ENCODE measurements at places on chromosomes 1 and 21.

GRCh38 chr1:241782396-241782795 lies 65.6 kb upstream of the EXO1 start:
- no peak for DNase-seq

DNA sequence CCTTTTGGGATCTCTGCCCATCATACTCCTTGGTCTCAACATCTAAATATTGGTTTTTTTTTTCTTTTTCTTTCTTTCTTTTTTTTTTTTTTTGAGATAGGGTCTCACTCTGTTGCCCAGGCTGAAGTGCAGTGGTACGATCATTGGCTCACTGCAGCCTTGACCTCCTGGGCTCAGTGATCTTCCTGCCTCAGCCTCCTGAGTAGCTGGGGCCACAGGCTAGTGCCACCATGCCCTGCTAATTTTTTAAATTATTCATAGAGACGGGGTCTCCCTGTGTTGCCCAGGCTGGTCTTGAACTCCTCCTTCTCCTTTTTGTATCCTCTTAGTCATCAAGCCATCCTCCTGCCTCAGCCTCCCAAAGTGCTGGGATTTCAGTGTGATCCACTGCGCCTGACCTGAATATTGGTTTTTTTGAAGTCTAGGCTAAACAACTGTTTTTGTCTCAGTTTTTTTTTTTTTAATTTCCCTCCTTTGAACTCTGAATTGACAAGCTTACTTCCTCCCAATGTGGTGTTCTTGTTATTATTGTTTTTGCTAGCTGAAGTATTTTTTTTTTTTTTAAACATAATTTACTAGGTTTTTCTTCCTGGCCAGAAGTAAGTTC lies 30.9 kb downstream of the MAPKAPK2 start:
- no peak for DNase-seq

DNA sequence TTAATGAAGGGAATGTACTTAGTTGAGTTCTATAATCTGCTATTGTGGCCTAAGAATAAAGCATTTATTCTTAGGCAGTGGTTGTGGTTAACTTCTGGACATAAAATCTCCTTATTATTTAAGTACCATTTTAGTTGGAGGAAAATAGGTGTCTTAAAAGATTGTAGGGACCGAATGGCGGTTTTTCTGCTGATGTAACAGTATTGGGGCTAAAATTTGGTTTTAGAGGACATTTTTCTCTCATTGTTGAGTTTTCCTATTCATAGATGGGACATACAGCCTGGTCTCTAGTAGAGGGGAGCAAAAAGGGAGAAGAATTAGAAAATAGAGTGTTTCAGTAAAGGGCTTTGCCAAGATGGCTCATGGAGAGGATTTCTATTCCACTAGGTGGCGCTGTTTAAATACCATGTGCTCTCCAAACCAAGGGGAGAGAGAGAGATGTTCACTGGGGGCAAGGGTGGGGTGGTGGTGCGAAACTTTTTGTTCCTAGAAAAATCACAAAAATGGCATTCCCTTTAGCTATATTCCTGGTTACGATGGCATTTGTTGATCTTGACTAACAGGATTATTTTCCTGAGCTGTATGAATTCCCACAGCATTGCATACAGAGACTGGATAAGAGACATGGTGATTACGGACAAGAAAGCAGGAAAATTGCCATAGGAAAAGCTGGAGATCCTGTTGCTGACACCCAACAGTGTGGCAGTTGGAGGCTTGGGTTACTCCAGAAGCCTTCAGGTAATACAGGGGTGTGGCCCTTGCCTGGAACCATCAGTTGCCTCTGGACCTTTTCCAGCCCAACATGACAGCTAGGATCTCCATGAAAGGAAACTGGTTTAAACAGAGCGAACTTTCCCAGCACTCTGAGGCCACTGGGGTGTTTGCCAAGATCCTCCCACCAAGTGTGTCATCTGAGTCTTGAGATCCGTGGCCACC lies 18.2 kb upstream of the FCGR2A start:
- DNase-seq = peak; percentile 42

GRCh38 chr1:208837242-208837641 lies 593.1 kb upstream of the PLXNA2 start:
- DNase-seq = no peak

DNA sequence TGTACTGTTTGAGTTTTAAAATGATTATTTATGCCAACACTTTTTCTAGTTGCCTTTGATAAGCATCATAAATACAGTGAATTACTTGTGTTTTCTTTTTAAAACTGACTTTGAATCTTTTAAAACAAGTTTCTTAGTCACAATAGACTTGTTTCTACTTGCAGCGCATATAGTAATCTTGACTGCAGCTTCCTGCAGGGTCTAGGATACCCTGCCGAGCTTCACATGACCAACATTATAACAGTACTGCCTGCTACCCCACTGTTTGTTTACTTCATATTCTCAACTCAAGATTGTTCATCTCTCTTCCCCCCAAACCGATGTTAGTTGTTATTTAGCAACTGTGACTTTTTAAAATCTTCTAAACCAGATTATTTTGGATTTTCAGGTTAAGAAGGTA lies 751.3 kb upstream of the NEGR1 start:
- no peak for DNase-seq

DNA sequence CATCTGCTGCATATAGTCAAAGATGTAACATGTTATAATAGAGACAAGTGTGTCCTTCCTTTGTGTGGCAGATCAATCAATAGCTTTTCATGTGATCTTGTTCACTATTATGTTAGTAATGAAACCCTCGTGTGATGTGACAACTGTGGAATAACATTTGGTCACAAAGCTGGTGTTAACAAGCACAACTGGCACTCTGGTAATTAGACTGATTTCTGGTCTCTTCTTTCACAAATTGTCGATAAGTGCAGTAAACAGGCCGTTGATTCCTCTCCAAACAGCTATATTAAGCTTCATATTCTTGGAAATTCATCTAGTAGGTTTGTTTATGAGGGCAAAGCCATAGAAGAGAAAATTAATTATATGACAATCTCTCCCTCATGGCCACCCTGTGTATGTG lies 616.7 kb upstream of the PTBP2 start:
- DNase-seq = no peak

- DNase-seq = no peak
These were observed 22.8 kb downstream of the AKT3 start for GRCh38 chr1:243827206-243827605.

DNA sequence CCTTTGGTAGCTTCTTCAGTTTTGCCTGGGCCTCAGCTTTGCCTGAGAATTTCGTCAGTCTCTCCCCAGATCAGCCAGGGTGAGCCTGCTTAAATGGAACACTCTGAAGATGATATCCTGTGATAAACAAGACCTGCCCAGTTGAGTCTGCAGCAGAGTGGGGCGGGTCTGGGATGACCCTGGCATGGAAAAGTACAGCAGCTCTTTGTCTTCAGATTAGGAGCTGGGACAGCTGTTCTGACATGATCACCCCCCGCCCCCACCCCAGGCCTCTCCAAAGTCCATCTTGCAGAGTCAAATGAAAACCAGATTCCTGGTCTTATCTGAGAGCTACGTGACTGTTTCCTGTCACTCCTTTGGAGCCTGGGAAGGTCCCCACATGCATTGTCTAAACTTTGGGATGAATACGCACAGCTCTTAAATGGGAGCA lies 2.2 kb upstream of the TMEM51 start:
- DNase-seq = no peak

- no peak for DNase-seq
These were observed 30.3 kb upstream of the RLF start for GRCh38 chr1:40130892-40131291.

DNA sequence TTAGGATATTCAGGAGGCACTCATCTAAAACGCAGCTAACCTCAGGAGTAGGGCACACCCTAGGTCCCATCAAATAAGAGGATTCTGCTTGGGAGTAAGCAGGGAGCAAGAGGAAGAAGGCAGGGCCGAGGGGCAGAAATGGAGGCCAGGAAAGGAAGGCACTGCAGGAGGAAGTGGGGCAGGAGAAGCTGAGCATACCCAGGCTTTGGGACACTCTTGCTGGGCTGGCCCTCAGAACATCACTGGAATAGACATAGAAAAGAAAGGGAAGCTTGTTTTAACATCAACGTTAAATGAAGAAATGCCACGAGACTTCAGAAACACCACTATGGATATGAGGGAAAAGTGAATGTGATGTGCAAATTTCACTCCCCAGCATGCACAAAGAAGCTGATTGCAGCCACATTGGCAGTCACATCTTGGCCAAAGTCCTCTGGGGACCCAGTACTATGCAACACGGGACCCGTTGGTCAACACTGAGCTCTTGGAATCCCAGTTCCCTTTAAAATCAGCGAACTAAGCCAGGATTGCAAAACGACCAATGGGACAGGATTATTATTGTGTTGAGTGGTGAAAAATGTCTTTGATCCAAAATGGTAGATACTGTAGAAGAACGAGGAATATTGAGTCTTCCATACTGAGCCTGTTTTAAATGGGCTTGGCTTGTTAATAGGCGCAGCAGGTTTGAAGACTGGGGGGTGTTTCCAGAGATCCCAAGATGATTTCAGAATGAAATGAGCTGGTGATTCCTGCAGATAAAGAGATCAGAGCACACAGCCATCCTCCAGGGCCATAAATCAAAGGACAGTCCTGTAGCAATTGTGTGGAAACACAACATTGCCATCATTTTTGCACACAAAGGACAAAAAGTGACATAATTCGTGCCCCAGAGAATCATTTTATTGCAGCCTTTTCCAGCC lies 152.4 kb downstream of the TOMM20 start:
- DNase-seq = peak; percentile 52

- DNase-seq = no peak
These were observed 160.3 kb downstream of the TGFBR3 start for GRCh38 chr1:91725618-91725988.

GRCh38 chr1:119539636-119540035 lies 32.6 kb downstream of the HSD3B1 start:
- no peak for DNase-seq

DNA sequence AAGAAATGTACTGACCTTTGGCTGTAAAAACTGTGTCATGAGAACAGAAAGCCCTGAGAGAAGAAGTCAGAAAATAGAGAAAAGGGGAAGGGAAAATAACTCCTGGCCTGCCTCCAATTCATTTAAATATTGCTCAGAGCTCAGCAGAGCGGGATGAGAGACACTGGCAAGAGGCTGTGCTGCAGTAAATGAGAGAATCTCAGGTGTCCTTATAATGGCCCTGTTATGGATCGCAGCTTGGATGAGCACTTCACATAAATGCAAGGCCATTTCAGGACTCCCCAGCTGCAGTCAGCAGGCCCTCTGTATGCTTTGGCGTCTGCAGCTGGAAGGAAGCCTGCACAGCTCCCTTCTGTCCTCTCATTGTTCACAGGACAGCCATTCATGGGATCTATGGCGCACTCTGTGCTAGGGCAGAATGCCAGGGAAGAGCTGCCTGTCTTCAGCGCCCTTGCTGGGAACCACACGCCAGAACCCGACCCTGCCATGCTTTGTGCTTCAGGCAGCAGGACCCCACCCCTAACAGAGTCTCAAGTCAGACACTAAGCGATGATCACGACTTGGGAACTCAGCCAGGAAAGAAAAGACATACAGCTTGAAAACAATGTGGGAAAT lies 20.7 kb upstream of the ABCB10 start:
- peak; percentile 10 for DNase-seq

- DNase-seq = no peak
These were observed 5.1 kb downstream of the KCNJ9 start for GRCh38 chr1:160086456-160086892.

GRCh38 chr1:11659748-11660147 lies 4.3 kb upstream of the FBXO6 start:
- DNase-seq = no peak

DNA sequence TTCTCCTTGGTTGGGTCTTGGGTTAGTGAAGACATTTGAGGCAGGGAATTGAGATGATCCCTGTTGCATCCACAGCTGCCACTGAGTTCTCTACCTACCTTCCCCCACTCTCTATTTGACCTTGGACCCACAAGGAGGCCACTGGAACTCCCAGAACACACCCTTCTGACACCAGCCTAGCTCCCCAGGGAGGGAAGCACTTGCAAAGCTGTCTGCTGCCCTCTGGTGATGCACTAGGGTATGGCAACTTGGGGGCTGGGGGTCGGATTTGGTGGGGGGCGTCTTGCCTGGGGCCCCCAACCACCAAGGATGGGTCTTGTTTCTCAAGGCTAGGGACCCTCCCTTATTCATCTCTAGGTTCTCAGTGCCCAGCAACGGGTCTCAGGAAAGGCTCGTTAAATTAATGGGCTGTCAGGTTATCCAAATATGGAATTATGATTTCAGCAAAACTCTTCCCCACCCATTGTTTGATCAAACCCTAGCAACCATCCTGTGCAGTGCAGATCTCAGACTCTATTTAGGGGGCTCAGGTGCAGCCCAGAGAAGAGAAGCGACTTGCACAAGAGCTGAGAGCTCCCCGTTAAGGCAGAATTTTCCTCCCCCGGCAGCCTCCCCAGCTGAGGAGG lies 177.8 kb upstream of the KLHDC7A start:
- DNase-seq = no peak

- peak; percentile 90 for DNase-seq
These were observed 55.2 kb downstream of the TOMM20 start for GRCh38 chr1:235073331-235073967.

GRCh38 chr21:42614396-42614795 lies 39.0 kb upstream of the PDE9A start:
- DNase-seq = no peak

- DNase-seq = peak; percentile 23
These were observed 62.6 kb upstream of the CD1D start for GRCh38 chr1:158117854-158118704.

DNA sequence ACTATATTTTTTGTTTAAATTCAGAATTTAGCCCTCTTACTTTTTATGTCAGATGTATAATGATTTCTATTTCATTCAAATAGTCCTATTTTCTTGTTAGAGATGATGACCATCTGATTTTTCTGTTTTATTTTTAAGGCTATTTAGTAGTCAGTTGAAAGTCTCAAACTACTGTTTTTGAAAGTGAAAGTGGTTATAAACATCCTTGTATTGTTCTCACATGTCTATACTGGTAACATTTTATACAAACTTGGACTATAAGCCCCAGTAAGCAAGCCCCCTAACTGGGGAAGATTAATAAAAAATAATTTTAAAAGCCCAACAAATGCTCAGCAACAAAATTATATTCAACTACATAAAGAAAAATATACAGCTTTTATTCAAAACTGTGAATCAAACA lies 271.3 kb upstream of the RGS18 start:
- no peak for DNase-seq

GRCh38 chr1:5493851-5494311 lies 498.3 kb downstream of the NPHP4 start:
- no peak for DNase-seq

DNA sequence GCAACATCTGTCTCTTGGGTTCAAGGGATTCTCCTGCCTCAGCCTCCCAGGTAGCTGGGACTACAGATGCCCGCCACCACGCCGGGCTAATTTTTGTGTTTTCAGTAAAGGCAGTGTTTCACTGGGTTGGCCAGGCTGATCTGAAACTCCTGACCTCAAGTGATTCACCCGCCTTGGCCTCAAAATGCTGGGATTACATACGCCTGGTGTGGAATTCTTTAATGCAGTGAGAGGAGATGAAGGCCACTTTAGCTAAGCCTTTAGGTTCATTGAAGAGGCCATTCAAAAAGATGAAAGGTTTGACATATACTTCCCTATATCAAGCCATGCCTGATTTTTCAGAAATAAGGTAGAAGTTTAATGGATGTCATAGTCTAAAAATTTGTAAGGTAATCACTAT lies 162.7 kb downstream of the ST6GALNAC3 start:
- DNase-seq = no peak
